Fibroblast of skin of back (primary cell): ENCODE measurements at places on chromosomes 3 and 15.

- DNase-seq = no peak
These were observed 427.6 kb upstream of the SEMA6D start for GRCh38 chr15:47289656-47290055.

GRCh38 chr15:33215941-33216872 lies 21.7 kb upstream of the FMN1 start:
- DNase-seq = peak; percentile 21

DNA sequence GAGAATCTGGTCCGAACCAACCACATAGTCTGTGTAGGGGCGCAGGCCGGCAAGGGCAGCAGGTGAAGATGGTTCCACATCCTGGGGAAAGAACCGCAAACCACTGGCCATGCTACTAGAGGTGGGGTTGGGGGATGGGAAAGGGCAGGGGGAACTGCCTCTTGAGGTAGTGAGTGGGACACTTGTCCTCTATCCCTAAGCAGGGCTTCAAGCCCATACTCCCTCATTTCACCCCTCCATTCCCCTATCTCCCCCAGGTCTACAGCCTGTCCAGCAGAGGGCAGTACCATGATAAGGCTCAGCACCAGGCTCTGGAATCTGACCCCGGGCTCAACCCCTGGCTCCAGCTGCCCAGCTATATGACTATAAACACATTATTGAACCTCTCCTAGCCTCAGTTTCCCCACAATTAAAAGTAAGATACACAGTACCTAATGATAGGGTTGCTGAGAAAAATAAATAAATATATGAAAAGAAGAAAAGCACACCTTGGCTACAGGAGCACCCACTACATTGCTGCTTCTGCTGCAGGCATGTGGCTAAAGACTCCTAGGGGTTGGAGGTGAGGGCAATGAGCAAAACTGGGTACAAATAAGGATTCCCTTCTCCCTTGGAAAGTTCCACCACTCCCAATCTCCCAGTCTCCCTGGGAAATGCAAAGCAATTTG lies 6.3 kb downstream of the GORASP1 start:
- peak; percentile 39 for DNase-seq

DNA sequence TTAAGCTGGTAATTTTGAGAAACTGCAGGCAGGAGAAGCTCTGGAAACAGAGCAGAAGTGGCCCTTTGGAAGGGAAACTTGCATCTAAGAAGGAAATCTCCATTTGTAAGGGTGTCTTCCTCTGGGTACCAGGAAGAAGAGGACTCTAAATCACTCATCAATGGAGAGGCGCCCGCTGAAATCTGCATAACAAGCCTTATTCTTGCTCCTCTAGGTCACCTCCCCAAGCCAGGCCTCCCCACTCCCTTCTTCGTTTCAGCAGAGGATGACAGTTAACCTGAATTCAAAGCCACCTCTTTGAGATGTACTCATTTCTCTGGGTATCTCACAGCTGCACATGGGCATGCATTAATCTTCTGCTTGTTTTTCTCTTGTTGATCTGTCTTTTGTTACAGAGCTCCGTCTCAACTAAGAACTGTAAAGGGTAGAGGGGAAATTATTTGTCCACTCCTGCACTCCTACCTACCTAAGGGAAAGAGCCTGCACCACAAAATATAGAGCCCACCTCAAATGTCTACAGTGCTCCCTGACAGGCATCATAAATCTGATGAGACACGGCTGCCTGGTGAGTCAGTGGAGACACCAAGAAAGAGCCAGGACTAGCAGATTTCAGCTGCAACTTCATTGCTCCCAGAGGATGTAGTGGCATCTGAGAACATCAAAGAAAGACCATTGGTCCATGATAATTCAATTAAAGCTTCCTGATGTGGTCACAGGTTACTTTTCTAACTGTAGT lies 51.5 kb downstream of the GABRB3 start:
- no peak for DNase-seq

DNA sequence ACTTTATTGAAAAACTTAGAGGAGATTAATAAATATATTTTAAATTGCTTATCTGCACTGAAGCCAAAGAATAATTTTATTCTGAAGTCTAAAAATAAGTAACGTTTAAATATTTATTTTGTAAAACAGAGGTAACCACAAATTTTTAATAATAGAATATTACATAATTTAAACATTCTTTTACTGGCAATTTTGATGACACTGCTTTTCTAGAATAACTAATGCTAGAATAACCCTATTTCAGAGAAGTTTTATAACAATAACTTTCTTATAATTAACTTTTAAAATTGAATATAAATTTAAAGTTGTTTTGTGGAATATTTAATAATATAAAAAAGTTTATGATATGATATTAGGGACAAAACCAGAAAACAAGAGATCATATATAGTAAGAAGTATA lies 409.6 kb upstream of the KCNMB2 start:
- no peak for DNase-seq
